ENCODE measurements at places on chromosomes 12 and 14. TPM values are rescaled to one million over a fixed set of nuclear protein-coding genes. Genes with fewer than 3 reads are reported as not detected.

GRCh38 chr12:89941436-89941835, 232.8 kb upstream of the ATP2B1 start:
- no peak for DNase-seq

DNA sequence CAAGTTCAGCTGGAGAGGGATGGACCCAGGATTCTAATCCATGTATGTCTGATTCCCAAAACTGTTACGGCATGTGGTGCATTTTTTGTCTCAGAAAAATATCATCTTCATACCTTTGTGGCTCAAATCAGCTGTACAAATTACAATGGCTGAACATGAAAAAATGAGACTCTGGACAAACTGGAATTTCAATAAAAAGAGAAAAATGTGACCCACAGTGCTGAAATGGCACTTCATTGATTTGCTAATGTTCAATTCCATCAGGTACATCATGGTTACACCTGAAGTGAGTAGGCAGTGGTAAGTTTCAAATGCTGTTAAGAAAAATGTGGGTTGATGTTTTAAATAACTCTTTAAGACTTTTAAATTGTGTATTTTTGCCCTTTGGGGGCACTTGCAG, 165.6 kb upstream of the CAND1 start:
- no peak for DNase-seq

GRCh38 chr14:81565441-81566290, 32.0 kb upstream of the SEL1L start:
- no peak for DNase-seq

- DNase-seq, result no peak
These were observed 277.7 kb upstream of the DDHD1 start for GRCh38 chr14:53430870-53431269.

GRCh38 chr12:7339675-7340074, 35.8 kb downstream of the ACSM4 start:
- DNase-seq, result no peak

GRCh38 chr12:25364529-25365339, 114.0 kb upstream of the KRAS start:
- DNase-seq, result no peak

DNA sequence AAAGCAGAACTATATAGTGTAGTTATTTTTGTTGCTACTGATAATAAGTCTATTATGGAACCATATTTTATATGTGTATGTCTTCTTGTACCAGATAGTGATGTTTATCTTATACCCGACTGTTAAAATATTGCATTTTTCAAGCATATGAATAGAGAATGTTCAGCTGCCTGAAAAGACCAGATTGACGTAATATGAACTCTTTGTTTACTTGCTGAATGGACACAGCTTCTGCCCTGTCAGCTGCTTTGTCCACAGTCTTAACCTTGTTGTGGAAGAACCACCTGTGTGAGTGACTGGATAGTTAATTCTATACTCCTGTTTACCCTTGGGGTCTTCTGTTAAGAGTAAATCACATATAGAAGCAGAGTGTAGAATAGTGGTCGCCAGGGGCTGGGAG, 109.3 kb downstream of the LGR5 start:
- no peak for DNase-seq

GRCh38 chr12:102527171-102527720, 46.9 kb upstream of the IGF1 start:
- no peak for DNase-seq

DNA sequence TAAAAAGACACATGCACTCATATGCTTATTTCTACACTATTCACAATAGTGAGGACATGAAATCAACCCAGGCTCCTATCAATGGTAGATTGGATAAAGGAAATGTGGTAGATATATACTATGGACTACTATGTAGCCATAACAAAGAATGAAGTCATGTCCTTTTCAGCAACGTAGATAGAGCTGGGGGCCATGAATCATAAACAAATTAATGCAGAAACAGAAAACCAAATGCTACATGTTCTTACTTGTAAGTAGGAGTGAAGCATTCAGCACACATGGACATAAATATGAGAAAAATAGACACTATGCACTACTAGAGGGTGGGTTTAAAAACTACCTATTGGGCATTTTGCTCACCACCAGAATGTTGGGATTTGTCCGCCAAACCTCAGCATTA, 278.0 kb upstream of the MIS18BP1 start:
- no peak for DNase-seq

- no peak for DNase-seq
These were observed 130.8 kb upstream of the TRHDE start for GRCh38 chr12:72141381-72141780.

GRCh38 chr12:67112586-67112985, 156.6 kb upstream of the CAND1 start:
- DNase-seq, result no peak

- DNase-seq, result no peak
These were observed 30.1 kb downstream of the NRDE2 start for GRCh38 chr14:90301668-90302090.

GRCh38 chr12:49295082-49295936, at the start of gene PRPH:
Gene PRPH (plus strand): TSS chr12:49295147. CDS start chr12:49295201, 54 bp downstream.
- DNase-seq, result peak; percentile 58

DNA sequence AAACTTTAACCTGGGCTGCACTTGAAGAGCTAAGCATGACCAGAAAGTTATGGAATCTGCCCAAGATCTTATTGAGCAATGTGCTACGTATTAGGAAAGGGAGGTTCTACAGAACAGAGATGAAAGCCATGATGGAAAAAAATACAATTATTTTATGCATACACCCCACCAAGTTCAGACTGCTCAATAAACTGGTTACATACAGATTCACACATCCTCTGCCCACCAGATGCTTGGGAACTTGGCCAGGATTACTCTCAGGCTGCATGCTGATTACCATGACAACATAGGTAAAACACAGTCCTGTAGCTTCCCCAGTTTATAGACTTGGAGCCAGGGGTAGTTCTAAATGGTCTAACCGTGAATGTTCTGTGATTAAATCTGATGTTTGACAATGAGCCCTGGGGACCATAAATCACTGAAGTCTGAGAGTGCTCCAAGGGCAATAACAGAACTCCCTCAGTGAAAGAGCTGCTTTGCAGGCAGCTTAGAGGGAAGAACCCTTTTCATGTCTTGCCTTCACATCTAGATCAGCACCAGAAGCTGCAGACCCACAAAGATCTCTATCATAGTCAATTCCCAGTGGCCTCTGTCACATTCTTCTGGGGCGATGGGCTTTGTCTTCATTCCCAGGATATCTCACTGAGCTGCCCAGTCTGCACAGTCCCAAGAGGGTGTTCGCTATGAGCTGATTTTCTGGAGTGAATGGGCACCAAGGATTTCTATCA, 232.2 kb downstream of the EMP1 start:
- peak; percentile 66 for DNase-seq

DNA sequence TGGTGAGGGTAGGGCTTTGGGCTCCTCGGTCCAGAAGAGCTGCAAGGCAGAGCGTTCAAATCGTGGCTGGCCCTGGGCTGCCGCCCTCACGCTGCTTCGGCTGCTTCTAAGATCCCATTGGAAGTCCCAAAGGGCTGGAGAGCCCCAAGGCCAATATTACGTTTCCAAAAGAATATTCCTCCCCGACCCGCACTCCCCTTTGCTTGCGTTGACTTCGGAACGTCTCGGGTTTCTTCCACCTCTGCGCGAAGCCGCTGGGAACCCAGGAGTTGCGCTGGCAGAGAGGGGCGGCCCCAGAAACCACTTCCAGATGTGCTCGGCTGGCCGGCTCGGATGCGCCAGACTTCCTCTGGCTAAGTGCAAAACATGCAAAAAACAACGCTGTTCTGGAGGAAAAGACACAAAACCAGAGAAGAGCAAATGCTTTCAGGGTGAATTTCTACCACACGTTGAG, at the start of gene GLT8D2:
Gene GLT8D2, minus strand, starts transcription at position 285 of the 454 bp plus-strand sequence. CDS start 30,539 bp downstream, outside the sequence.
- peak; percentile 88 for DNase-seq

DNA sequence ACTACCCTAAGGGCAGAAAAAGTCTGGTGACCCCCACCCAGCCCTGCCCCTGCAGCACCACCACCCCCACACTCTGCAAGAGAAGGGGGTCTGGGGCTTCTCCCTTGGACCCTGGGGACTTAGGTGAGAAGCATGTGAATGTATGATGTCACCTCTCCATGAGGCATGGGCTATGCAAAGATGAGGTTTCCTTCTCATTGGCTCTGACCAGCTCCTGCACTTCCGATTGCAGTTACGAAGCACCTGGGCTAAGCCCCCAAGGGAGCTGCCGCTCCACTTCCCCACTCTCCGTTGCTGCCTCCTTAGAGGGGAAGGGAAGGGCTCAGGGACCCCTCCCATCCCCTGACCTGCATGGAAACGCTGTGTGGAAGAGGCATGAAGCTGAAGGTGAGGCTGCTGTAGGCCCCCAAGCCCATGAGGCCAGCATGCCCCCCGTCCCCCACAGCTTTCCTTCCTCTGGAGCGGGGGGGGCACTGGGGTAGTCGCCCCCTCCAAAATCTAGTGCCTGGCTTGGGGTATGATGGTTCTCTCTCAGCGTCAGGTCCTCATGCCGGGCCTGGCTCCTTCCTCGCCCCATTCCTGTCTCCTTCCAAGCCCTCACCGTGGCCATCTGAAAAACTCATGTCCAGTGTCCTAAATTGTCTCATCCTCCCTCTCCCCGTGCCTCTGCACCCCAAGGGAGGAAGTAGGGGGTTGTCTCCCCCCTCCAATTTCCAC, 5.5 kb upstream of the DDX23 start:
- DNase-seq, result no peak

DNA sequence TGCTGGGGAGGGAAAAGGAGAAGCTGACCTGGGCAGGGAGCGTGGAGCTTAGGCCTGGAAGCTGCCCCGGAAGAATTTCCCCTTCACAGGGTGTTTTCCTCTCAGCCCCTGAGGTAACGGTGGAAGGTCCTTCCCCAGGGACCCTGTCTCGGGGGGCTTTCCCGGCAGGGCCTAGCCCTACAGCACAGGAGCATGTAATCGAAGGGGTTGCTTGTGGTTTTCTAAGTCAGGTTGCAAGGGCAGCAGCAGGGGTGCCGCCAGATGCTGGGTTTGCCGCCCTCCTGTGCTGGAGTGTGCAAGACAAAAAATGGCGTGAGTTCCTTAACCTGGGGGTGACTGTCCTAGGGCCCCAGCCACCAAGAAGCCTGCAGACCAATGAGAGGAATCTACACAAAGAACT, 1.6 kb upstream of the KRT74 start:
- DNase-seq, result peak; percentile 24

The MIPOL1 gene
- total RNA-seq, result 11.7 TPM

The LMNTD1 gene
- total RNA-seq, result 1.5 TPM

The SLC17A8 gene
- total RNA-seq, result not detected

The FAM90A1 gene
- total RNA-seq, result 0.28 TPM

The TCL1B gene
- not detected for total RNA-seq

The NDUFA9 gene
- total RNA-seq, result 38.6 TPM

The RASSF9 gene
- 2.7 TPM for total RNA-seq

The JPH4 gene
- total RNA-seq, result 0.82 TPM

The BIN2 gene
- total RNA-seq, result 3.2 TPM

The CLMN gene
- total RNA-seq, result 4.4 TPM
